Astrocyte of the spinal cord (primary cell): ENCODE measurements at places on chromosomes 13 and 19.
A peak's percentile ranks its signal among the peaks of the same experiment; 100 is the strongest.

GRCh38 chr19:18193388-18194180, 566 bp downstream of the MPV17L2 start:
- no peak for DNase-seq

DNA sequence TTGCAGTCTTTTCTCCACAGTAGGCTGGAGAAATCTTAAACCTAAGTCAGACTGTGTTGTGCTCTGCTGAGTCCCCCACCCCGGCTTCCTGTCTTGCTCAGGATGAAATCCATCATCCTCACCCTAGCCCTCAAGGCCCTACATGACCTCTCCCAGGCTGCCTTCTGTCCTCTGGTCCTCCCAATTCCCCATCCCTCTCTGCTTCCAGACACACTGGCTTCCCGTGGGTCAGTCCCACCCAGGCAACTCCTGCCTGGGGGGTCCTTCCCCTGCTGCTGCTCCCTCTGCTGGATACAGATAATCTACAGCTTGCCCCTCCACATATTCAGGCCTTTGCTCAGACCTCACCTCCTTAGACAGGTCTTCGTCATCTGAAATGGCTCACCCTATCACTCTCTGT, 18.4 kb upstream of the CBY2 start:
- no peak for DNase-seq

GRCh38 chr13:35850569-35850968, 280.6 kb downstream of the DCLK1 start:
- no peak for DNase-seq

- no peak for DNase-seq
Measured at GRCh38 chr13:78609464-78610205, 6.3 kb upstream of the POU4F1 start.

- peak; percentile 87 for DNase-seq
Measured at GRCh38 chr19:45404557-45405434, at the start of gene PPP1R13L. Gene PPP1R13L (minus strand): TSS chr19:45405069. CDS start chr19:45398318, 6,751 bp downstream.

GRCh38 chr19:17605761-17606589, 50.5 kb downstream of the COLGALT1 start:
- DNase-seq: peak; percentile 70

DNA sequence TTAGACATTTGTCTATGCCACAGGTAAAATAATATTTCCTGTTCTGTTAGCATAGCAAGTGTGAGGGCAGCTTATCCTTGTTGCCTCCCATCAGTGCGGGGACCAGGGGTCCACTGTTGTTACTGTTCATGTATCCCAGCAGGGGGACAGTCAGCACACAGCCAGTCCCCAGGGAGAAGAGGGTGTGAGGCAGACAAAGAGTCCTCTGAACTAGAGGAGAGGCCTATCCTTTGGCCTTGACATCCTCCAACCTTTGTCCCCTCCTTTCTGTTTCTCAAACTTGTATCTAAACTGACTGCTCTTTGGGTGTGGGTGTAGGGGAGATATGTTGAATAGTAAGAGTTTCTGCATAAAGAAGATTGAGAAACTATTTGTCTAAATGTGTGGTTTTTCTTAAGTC, 2.9 kb upstream of the GPR18 start:
- no peak for DNase-seq

DNA sequence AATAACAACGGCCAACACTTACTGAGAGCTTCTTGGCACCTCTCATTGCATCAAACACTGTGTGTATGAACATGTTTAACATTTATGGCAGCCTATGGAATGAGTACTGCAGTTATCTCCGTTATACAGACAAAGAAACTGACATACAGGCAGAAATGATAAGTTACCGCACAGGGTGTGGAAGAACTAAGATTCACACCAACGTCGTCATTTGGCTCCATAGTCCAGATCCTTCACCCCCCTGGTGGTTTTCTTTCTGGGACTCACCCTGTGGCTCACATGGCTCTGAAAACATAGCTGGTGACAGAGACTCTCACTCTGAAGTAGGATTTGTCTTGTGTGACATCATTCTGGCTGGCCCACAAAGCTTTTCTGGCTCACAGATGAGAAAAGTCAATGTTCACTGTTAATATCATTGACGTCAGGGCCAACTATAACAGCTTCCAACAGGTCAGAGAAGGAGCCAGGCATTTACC, 230.1 kb downstream of the DLEU7 start:
- peak; percentile 34 for DNase-seq

DNA sequence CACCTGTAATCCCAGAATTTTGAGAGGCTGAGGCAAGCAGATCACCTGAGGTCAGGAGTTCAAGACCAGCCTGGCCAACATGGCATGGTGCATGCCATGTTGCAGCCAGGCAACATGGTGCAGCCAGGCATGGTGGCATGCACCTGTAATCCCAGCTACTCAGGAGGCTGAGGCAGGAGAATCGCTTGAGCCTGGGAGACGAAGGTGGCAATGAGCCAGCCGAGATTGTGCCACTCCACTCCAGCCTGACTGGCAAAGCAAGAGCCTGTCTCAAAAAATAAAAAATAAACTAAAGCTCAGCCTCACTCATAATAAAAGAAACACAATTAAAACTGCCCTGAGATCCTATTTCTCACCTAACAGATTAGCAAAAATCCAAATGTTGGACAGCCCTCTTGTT, 49.7 kb upstream of the MAP3K10 start:
- DNase-seq: no peak

- no peak for DNase-seq
Measured at GRCh38 chr19:47497821-47498520, 14.0 kb upstream of the KPTN start.

GRCh38 chr13:106230450-106230849, 305.0 kb downstream of the EFNB2 start:
- DNase-seq: peak; percentile 67

DNA sequence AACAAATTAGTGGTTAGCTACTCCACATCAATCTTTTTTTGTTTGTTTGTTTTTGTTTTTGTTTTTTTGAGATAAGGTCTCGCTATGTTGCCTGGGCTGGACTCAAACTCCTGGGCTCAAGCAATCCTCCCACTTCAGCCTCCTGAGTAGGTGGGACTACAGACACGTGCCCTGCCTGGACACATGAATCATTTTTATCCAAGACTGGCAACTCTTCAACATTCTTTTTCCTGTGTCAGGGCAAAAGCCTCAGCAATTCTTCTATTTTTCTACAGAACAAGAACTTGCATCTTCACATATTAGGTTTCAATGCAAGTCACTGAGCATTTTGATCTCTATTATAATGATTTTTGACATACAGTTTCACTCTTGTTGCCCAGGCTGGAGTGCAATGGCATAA, 76.8 kb upstream of the LRCH1 start:
- no peak for DNase-seq

DNA sequence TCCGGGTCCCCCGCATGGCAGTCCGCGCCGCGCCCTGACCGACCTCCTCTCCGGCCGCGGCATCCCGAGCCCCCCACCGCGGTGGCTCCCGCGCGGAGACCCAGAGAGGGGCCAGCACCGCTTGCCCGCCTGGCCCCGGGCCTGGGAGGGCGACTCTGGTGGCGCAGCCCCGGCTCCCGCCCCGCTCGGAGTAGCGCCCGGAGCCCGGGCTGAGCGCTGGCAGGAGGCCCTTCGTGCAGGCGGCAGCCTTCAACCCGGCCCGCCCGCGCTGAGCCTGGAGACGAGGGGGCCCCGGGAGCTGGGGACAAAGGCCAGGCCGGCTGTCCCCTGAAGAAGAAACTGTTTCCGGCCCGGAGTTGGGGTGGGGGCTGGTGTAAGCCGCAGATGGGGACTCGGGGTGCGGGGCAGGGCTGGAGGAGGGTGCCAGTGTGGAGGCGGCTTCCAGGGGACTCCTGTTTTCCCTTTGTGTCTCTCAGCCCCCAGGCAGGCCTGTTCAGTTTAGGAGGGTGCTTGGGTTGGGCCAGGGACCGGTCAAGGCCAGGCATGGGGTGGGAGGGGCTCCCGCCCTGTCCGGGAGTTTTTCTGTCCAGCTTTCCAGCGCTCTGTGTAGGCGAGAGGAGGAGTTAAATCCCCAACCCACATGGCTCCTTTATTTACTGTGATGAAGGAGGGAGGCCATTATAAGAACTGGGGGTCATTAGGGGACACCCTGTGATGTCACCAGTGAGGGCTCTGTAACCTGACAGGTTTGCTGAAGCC, 935 bp downstream of the LRP3 start:
- peak; percentile 16 for DNase-seq

GRCh38 chr13:42409075-42409474, 137.1 kb downstream of the AKAP11 start:
- DNase-seq: no peak

DNA sequence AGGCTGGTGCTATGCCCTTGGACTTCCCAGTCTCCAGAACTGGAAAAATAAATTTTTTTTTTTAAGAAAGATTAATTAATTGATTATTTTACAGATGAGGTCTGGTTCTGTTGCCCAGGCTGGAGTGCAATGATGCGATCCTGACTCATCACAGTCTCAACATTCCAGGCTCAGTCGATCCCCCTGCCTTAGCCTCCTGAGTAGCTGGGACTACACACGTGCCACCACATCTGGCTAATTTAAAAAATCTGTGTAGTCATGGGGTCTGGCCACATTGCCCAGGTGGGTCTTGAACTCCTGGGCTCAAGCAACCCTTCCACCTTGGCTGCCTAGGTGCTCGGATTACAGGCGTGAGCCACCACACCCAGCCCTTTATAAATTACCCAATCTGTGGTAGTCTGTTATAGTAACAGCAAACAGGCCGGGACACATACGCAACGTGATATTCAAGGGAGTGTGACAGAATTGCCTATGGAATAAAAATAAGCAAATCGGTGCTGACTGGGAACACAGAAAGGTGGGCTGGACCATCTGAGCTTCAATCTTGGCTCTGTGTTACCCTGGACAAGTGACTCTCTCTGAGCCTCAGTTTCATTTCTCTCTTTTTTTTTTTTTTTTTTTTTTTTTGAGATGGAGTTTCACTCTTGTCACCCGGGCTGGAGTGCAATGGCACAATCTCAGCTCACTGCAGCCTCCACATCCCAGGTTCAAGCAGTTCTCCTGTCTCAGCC, 42.8 kb downstream of the PIN1 start:
- no peak for DNase-seq

DNA sequence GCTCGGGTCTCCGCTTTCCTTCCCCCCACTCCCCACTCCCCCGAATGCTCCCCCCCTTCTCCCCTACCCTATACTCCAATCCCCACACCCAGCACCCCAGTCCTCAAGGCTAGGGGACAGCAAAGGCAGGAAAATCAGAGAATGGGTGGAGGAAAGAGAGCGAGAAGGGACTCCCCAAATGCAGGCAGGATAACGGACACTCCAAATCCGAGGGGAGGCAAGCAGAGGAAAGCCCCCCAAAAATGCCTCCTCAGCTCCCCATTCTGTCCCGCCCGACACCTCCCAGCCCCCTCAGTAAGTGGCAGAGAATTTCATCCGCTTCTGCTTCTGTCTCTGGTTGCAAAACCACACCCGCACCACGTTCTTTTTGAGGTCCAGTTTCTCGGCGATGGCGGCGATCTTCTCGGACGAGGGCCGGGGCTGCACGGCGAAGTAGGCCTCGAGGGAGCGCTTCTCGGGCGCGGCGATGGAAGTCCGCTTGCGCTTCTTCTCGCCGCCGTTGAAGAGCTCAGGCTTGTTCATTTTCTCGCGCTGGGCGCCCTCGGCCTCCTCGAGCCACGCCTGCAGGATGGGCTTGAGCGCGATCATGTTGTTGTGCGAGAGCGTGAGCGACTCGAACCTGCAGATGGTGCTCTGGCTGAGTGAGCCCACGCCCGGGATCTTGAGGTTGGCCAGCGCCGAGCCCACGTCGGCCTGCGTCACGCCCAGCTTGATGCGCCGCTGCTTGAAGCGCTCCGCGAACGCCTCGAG, 2.1 kb downstream of the POU4F1 start:
- no peak for DNase-seq

DNA sequence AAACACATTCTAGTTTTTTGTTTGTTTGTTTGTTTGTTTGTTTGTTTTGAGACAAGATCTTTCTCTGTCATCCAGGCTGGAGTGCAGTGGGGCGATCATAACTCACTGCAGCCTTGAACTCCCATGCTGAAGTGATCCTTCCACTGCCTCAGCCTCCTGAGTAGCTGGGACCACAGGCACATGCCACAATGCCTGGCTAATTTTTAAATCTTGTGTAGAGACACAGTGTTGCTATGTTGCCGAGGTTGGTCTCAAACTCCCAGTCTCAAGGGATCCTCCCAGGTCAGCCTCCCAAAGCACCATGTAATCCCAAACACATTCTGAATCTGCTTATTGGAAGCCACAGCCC, 15.8 kb downstream of the PLA2G4C start:
- no peak for DNase-seq

GRCh38 chr13:113022391-113022744, 53.4 kb downstream of the MCF2L start:
- DNase-seq: no peak

DNA sequence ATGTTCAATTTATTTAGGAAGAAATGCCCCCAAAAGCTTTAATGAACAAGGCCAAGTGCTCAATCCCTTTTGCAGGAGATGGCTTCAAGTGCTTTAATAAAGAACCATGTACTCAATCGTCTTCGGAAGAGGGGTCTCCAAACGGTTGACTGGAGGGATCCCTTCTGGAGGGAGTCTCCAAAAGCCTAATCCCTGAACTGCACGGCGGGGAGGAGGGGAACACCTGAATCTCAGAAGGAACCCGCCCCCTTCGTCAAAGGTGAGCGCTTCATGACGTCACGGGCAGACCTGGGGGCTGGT, 505 bp downstream of the PAF1 start:
- DNase-seq: no peak

GRCh38 chr13:38328699-38329098, 21.0 kb upstream of the UFM1 start:
- no peak for DNase-seq

- DNase-seq: no peak
Measured at GRCh38 chr13:102792396-102792795, 6.4 kb downstream of the POGLUT2 start.

DNA sequence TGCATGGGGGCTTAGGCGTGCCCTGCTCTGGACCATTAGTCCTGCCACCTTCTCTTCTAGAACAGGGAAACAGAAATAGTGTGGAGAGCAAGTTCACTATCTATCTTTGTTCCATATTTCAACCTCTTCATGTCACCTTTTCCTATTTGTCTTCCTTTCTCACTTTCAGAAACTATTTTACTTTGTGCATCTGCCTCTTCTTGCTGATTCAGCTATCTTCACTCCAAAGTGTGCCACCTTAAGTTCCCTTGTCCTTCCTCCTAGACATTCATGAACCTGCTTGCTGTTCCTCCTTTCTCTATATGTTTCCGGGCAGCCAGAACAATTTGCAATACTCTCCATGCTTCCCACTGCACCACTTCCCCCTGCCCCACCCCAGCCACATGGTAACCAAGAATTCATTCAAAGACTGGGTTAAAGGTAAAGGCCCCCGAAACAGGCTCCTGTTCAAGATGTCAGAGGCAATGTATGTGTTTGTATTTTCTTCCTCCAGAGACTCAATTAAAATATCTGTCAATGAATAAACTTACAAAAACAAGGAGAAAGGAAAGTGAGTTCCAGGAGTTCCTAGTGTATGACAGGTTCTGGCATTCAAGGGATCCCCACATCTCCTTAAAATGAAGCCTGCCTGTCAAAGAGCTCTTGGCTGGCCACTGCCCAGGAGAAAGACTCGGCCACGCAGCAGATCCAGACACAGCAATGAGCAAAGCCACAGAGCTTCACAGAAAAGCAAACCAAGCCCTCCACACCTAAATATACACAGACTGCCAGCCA, 268.1 kb downstream of the DNAJC15 start:
- no peak for DNase-seq

GRCh38 chr13:34464011-34464410, 478.1 kb upstream of the NBEA start:
- peak; percentile 7 for DNase-seq

- DNase-seq: no peak
Measured at GRCh38 chr19:4371247-4372164, 28.1 kb downstream of the MPND start.
